ENCODE measurements at places on chromosomes 4 and X.

- no peaks in the 10 kb centered on the region for H3K4me1 ChIP-seq
- no peak overlapping the region for H3K4me3 ChIP-seq
- DNase-seq = no peak
- peaks cover 3% of the 10 kb centered on the region for H3K27me3 ChIP-seq
Observed at GRCh38 chr4:74412225-74412624, 32.7 kb upstream of the AREG start.

GRCh38 chr4:5156682-5157081 is 105.4 kb downstream of the STK32B start:
- H3K27me3 ChIP-seq = no peaks in the 10 kb centered on the region
- no peaks in the 10 kb centered on the region for H3K36me3 ChIP-seq

- H3K36me3 ChIP-seq = no peaks in the 10 kb centered on the region
- no peak overlapping the region for H3K27ac ChIP-seq
- H3K4me1 ChIP-seq = peaks cover 5% of the 10 kb centered on the region
- no peak for DNase-seq
Observed at GRCh38 chr4:7167706-7168105, 24.6 kb upstream of the SORCS2 start.

GRCh38 chr4:16079046-16079445 is 4.8 kb downstream of the PROM1 start:
- H3K4me1 ChIP-seq = peaks cover 24% of the 10 kb centered on the region
- no peak for DNase-seq
- peaks cover 80% of the 10 kb centered on the region for H3K27me3 ChIP-seq
- H3K4me3 ChIP-seq = no peak overlapping the region
- no peaks in the 10 kb centered on the region for H3K36me3 ChIP-seq
- no peak overlapping the region for H3K27ac ChIP-seq

DNA sequence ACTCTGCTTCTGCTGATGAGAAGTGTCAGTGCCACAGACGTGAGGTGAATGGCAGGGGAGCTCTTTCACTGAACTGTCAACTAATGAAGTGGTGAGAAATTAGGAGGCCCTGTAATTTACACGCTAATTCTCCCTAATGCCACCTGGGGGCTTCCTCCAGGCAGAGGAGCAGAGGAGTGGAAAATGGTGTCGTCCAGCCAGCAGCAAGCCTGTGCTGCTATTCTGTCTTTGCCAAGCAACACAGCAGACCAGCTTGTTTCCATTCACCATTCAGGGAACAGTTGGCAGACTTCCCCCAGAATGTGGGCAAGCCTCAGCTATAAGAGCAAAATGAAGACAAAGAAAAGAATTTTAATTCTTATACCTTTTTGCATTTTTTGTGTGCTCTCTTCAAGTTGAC is 245.2 kb upstream of the TET2 start:
- no peaks in the 10 kb centered on the region for H3K27me3 ChIP-seq
- no peaks in the 10 kb centered on the region for H3K36me3 ChIP-seq
- DNase-seq = no peak
- H3K4me3 ChIP-seq = no peak overlapping the region

- H3K4me3 ChIP-seq = no peak overlapping the region
- DNase-seq = no peak
- H3K27me3 ChIP-seq = peaks cover 15% of the 10 kb centered on the region
- peaks cover 2% of the 10 kb centered on the region for H3K36me3 ChIP-seq
Observed at GRCh38 chrX:66176134-66176533, 12.1 kb downstream of the HEPH start.

DNA sequence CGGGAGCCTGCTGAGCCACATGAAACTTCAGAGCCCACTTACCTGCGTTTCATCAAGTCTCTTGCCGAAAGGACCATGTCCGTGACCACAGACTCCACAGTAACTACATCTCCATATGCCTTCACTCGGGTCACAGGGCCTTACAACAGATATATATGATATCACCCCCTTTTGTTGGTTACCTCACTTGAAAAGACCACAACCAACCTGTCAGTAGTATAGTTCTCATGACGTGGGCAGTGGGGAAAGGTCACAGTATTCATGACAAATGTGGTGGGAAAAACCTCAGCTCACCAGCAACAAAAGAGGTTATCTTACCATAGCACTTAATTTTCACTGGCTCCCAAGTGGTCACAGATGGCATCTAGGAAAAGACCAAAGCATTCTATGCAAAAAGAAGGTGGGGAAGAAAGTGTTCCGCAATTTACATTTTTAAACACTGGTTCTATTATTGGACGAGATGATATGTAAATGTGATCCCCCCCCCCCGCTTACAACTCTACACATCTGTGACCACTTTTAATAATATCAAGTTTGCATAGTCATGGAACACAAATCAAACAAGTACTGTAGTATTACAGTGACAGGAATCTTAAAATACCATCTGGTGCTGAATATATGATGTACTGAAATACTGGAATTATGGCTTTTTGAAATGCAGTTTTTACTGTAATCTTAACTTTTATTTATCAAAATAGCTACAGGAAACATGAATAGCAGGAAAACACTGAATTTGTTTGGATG is 129.9 kb downstream of the TET2 start:
- DNase-seq = no peak
- H3K36me3 ChIP-seq = peaks cover 69% of the 10 kb centered on the region
- peaks cover 58% of the 10 kb centered on the region for H3K4me1 ChIP-seq
- no peaks in the 10 kb centered on the region for H3K27me3 ChIP-seq

DNA sequence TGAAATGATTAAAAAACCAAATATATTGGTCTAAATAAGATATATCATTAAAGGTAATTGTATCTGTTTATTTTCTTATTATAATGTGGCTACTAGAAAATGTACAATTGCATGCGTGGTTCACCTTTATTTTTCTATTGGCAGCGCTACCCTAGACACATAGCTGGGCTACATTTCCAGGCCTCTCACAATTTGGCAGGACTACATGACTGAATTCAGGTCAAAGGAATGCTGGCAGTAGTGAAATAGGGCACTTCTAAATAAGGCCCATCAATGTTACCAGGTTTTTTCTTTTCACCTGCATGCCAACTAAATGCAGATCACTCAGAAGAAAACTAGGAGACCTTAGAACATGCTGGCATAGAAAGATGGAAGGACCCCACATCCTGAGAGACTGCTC is 1072.9 kb upstream of the SLIT2 start:
- H3K27ac ChIP-seq = no peak overlapping the region
- H3K36me3 ChIP-seq = no peaks in the 10 kb centered on the region
- H3K4me1 ChIP-seq = no peaks in the 10 kb centered on the region

DNA sequence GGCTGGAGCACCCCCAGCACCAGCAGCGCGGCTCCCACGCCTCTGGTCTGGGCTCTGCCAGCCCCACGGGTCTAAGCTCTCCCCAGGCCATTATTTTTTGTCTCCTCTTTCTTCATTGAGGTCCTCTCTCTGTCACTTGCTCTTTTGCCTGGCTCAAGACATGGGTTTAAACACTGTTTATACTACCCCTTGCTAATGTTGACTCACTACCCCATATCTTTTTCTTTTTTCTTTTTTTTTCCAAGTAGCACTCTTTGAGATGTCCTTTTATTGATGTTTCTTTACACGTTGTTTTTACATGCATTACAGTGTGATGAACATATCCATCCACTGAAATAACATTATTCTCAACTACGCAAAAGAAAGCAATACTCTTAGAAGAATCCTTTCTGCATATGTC is 1.7 kb upstream of the ERVMER34-1 start:
- no peak for DNase-seq
- H3K4me3 ChIP-seq = no peak overlapping the region
- no peaks in the 10 kb centered on the region for H3K36me3 ChIP-seq
- H3K27me3 ChIP-seq = peaks cover 74% of the 10 kb centered on the region

Measured in activated T-cell treated with anti-CD3 and anti-CD28 coated beads, Interleukin-2, amount 50 U/mL, for 24 hours (primary cell).